Smooth muscle cell of the pulmonary artery (primary cell): ENCODE measurements at places on chromosomes 5 and 9. TPM values are rescaled to one million over a fixed set of nuclear protein-coding genes. Genes with fewer than 3 reads are reported as not detected.

Gene COL27A1
- 12.7 and 15.2 TPM in 2 replicates for total RNA-seq

Gene CMYA5
- 0.52 and 0.69 TPM in 2 replicates for total RNA-seq

Gene PCDHB14
- total RNA-seq: 1.6 and 2.1 TPM in 2 replicates

Gene TENT4A
- total RNA-seq: 15.7 and 18.2 TPM in 2 replicates

Gene CATSPER3
- 0.10 and 0.13 TPM in 2 replicates for total RNA-seq

Gene FABP6
- not detected in 2 replicates for total RNA-seq

Gene CDH9
- not detected in 2 replicates for total RNA-seq

Gene MYOT
- not detected in 2 replicates for total RNA-seq

Gene GNPDA1
- total RNA-seq: 58.3 and 95.6 TPM in 2 replicates

Gene HTR4
- 0.07 and 3.3 TPM in 2 replicates for total RNA-seq

Gene TMEM215
- not detected in 2 replicates for total RNA-seq

Gene CETN3
- 7.7 and 14.3 TPM in 2 replicates for total RNA-seq

Gene KIF20A
- total RNA-seq: 8.9 and 21.6 TPM in 2 replicates

Gene RANBP17
- total RNA-seq: 8.7 and 12.5 TPM in 2 replicates

Gene EGFLAM
- 2.9 and 13.8 TPM in 2 replicates for total RNA-seq
